Activated CD4-positive, alpha-beta memory T cell treated with anti-CD3 and anti-CD28 coated beads for 36 hours (primary cell): ENCODE measurements at places on chromosomes 6 and 20.

GRCh38 chr20:37392441-37393195 is 46.7 kb downstream of the SRC start:
- peak; percentile 43 for DNase-seq

GRCh38 chr6:84842525-84843166 is 78.2 kb upstream of the TBX18 start:
- DNase-seq, result no peak

- DNase-seq, result no peak
Observed at GRCh38 chr6:110626442-110626841, 150.0 kb upstream of the SLC22A16 start.

- peak; percentile 32 for DNase-seq
Observed at GRCh38 chr6:71289039-71289801, 609 bp downstream of the OGFRL1 start.

- no peak for DNase-seq
Observed at GRCh38 chr6:129472239-129472638, 237.7 kb downstream of the ARHGAP18 start.

DNA sequence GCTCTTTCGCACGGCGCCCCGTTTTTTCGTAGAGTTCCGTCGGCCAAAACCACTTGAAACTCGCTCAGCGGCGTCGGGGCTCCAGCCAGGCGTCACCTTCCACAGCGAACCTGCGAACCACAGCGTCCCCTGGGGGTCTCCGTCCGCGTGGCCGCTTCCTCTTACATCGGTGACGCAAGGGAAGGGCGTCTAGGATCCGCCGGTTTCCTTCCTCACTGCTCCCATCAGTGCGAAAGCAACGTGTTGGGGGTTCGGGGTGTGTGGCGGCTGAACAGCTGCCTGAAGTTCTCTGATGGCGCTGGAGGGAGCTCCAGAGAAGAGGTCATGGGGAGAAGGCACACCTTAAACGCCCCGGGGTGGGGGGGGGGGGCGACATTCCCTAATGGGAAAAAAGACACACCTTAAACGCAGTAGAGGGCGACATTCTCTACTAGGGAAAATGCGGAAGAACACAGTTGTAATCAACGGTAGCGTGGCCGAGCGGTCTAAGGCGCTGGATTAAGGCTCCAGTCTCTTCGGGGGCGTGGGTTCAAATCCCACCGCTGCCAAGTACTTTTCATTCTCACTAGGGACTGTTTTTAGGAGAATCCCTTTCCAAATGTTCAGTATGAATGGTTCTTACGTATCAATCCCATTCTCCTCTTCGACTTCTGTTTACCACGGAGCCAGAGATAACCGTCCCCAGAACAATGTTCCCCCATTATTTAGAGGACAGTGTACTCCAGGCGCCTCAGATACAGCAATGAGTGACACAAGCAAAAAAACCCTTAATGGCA is 16.4 kb downstream of the ZNF311 start:
- peak; percentile 81 for DNase-seq

GRCh38 chr6:167091026-167091804 is 31.7 kb upstream of the CCR6 start:
- DNase-seq, result no peak
